ENCODE measurements at places on chromosomes 12 and 14. TPM values are rescaled to one million over a fixed set of nuclear protein-coding genes. Genes with fewer than 3 reads are reported as not detected.

Gene GPR65
- 9.2 TPM for total RNA-seq

Gene GALNT8
- total RNA-seq, result 0.61 TPM

Gene CCDC197
- not detected for total RNA-seq

Gene ETFBKMT
- 0.94 TPM for total RNA-seq

Gene ASIC1
- total RNA-seq, result 1.3 TPM

Gene GPX2
- 1.5 TPM for total RNA-seq

Gene NTF3
- 0.61 TPM for total RNA-seq

Gene IL31
- 0.05 TPM for total RNA-seq

Gene KIF5A
- 0.05 TPM for total RNA-seq

Gene AICDA
- 0.42 TPM for total RNA-seq

Gene KLRD1
- 1.1 TPM for total RNA-seq

Gene FSCB
- total RNA-seq, result not detected

Gene OR6C76
- not detected for total RNA-seq

Gene ANKRD33
- not detected for total RNA-seq

Gene ITGB7
- total RNA-seq, result 18.9 TPM

Gene DCN
- total RNA-seq, result 137 TPM

Gene TSHR
- total RNA-seq, result 20.1 TPM

Gene PLXNC1
- total RNA-seq, result 11.0 TPM

Gene KRT83
- 0.33 TPM for total RNA-seq

Gene ADAM21
- 0.05 TPM for total RNA-seq

Gene KITLG
- 7.5 TPM for total RNA-seq

Gene GYS2
- not detected for total RNA-seq

Gene MYL2
- 0.42 TPM for total RNA-seq

Gene PLEKHG7
- total RNA-seq, result 0.14 TPM

Gene CLEC1A
- total RNA-seq, result 42.5 TPM

Gene DIO3
- total RNA-seq, result 0.24 TPM

Gene CPM
- total RNA-seq, result 2.7 TPM

Gene LTBP2
- 2.6 TPM for total RNA-seq

Gene NPFF
- total RNA-seq, result 0.38 TPM

Gene FAM186B
- total RNA-seq, result 0.09 TPM

Gene RHOJ
- 1.0 TPM for total RNA-seq

Gene DPF3
- 1.6 TPM for total RNA-seq

Gene CNTN1
- total RNA-seq, result 5.6 TPM

Gene MUCL1
- total RNA-seq, result 1.2 TPM

Gene PTPRR
- 0.38 TPM for total RNA-seq

Gene PPP1CC
- 139 TPM for total RNA-seq

Gene DGKA
- total RNA-seq, result 326 TPM

Gene SMIM41
- 0.42 TPM for total RNA-seq

Gene CD69
- total RNA-seq, result 90.9 TPM

Gene LYZ
- 311 TPM for total RNA-seq

Gene PLD4
- 5.5 TPM for total RNA-seq

Gene CLEC1B
- total RNA-seq, result 0.19 TPM

Gene DNAI7
- total RNA-seq, result 0.42 TPM

Gene OLR1
- 0.52 TPM for total RNA-seq

Gene PIWIL1
- 0.28 TPM for total RNA-seq

All from thymus (tissue), 14 donors.